ENCODE measurements at places on chromosomes 16 and 17.

DNA sequence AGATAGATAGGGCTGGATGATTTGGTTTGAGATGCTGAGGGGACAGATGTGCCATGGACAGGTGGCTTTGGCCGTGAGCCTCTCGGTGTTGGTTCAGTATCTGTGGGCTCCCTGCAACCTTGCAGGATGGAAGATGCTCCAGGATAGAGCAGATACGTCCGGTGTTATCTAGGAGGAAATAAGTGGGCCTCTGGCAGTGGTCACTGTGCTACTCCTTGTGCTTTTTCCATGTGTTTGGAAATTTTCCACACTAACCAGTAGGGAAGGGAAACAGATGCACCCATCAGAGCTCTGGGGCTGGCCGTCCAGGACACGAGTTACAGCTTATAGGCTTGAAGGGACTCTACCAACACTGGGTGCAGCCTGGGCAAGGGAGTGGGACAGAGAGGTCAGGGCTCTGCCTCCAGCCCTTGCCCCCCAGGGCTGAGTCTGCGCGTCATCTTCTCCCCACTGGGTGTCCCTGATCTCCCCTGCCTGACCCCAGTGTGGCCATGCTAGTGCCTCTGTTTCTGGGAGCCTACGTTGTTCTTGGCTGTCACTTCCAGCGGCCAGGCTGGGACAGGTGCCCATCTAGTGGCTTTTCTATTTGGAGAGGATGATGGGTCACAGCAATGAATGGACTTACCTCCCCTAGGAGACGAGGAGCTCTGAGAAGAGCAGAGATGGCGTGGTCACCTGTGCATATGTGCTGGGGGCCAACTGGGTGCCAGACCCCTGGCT lies 166.9 kb downstream of the SEC14L1 start:
- DNase-seq = no peak

GRCh38 chr17:50180111-50180510 lies 14.3 kb downstream of the SGCA start:
- DNase-seq = no peak

DNA sequence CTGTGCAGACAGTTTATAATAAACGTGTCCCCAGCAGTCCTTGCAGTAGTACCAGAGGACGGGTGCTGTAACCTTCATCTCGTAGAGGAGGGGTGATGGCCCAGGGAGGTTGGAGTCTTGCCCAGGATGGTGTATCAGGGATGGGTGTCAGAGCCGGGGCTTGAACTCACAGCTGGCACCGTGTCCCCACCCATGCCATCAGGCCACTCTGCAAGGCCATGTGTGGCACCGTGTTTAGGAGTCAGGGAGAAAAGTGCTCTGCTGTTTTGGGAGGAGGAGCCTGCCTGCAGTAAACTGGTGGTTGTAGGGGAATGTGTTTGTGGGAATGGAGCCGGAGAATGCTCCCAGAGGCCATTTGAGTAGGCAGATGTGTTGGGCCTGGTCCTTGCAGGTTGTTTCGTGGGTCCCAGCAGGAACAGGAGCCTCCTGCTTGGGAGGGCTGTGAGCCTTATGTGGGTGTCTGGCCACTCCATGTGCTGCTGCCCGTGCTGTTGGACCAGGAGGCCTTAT lies 1.7 kb downstream of the ADORA2B start:
- no peak for DNase-seq

GRCh38 chr16:23508589-23509440 lies 1.5 kb downstream of the GGA2 start:
- DNase-seq = no peak

GRCh38 chr17:9115214-9116191 lies 94.2 kb downstream of the NTN1 start:
- DNase-seq = no peak

DNA sequence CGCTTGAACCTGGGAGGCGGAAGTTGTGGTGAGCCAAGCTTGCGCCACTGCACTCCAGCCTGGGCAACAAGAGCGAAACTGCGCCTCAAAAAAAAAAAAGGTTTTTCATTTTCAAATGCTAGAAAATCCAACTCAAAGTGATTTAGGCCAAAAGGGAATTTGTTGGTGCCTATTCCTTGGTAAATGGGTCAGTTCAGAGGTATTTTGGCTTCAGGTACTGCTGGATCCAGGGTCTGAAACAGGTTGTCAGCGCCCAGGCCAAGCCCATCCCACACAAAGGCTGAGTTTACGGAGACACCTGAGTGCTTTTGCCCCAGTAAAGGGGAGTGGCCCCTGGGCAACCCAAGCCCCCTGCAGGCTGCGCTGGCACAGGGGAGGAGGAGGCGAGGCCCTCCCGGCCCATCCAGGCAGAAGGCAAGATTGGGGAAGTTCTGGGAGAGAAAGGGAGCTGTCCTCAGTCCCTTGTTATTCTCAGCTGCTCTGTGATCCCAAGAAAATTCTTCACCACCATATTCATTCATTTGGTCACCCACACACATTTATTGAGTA lies 8.5 kb upstream of the JPH3 start:
- no peak for DNase-seq

GRCh38 chr17:48589060-48589830 lies 796 bp downstream of the HOXB3 start:
- DNase-seq = no peak

- DNase-seq = no peak
Observed at GRCh38 chr17:79070266-79070880, 4.3 kb upstream of the ENGASE start.

DNA sequence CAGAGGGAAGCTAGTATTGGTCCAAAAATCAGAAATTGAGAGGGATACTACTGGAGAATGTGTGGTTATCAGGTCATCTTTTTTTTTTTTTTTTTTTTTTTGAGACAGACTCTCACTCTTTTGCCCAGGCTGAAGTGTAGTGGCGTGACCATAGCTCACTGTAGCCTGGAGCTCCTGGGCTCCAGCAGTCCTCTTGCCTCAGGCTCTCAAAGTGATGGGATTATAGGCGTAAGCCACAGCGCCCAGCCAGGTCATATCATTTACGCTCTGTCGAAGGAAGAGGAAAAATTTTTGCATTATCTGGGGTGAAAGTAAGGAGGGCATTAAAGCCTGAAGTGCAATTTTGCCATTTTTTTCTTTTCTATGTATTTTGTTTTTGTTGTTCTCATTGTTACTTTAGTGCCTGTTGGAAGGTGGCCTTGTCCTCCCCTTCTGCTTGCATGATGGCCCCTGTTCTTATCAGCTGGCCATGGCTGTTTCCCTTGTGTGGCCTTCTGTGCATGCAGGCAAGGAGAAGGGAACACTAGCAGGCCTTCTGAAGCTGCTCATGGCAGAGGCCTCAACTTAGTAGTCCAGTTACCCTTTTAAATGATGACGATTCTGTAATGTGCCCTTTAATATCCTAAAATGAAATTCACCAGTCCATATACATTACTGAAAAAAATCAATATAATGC lies 118.3 kb downstream of the SPECC1 start:
- DNase-seq = no peak

DNA sequence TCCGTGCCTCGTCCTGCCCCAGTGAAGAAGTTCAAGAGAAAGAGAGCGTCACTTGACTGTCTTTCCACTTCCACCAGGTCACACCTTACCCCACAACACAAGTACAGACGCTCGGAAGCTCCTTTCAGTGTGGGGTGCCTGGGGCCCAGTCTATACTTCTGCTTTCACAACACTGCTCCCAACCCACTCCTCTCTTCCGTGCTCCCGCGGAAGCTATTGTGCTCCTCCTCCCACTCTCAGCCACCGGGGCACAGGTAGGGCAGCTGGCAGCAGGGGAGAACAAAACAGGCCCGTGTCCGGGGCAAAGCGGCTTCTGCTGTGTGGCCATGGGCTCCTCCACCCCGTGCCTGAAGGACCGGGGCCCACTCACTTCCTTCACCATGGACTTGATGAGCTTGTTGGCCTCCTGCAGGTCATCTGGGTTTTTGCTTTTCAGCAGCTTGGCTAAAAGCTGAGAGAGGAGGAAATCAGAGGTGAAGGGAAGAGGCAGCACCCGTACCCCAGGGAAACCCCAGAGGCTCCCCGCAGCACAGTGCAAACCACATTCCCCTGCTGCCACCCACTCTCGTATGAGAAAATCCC lies 18.9 kb downstream of the GGA3 start:
- no peak for DNase-seq

DNA sequence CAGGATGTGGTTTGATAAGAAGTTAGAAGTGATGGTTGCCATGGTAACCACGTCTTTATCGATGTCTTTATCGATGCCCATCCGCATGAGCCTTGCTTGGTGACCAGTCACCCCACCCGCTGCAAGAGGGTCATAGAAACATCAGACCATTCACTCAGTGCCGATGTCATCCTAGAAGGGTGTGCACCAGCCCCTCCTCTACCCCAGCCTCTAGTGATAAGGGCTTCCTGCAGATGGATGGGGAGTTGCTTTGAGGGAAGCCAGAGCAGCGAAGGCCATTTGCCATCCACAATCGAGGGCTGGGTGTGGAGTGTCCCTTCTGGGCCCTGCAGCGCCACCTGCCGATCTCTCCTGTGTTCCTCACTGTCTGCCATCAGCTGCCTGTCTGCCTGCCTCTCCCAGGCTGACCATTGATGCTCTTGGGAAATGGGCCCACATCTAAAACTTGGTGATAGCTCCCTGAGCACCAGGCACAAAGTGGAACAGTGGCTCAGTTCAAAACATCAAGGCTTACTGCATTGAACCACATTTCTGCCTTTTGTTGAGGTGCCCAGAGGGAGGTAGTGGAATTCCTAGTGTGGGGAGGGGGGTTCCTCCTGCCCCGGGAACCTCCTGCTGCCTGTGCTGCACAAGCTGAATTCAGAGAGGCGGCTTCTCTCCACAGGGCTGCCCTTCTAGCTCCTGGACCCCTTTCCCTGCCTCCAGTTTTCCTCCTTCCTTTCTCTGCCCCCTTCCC lies 8.9 kb downstream of the CALB2 start:
- DNase-seq = no peak

- DNase-seq = no peak
Observed at GRCh38 chr16:5633845-5634440, 536.3 kb upstream of the EEF2KMT start.

DNA sequence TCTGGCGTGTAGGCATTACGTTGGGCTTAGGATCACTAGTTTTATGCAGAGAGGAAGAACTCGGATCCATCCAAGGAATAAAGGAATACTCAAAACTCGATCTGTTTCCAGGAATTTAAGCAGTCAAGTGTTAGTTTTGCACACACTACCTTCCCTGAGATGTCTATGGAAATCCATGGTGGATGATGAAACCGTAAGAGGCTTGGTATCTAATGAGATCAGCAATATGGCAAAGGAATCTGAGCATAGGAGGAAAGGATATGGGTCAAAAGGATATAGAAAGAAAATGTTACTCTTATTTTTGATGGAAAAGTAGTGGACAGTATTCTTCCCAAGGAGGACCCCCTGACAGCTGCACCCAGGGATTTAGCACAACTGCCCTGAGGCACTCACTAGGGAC lies 59.6 kb downstream of the SMG6 start:
- no peak for DNase-seq

DNA sequence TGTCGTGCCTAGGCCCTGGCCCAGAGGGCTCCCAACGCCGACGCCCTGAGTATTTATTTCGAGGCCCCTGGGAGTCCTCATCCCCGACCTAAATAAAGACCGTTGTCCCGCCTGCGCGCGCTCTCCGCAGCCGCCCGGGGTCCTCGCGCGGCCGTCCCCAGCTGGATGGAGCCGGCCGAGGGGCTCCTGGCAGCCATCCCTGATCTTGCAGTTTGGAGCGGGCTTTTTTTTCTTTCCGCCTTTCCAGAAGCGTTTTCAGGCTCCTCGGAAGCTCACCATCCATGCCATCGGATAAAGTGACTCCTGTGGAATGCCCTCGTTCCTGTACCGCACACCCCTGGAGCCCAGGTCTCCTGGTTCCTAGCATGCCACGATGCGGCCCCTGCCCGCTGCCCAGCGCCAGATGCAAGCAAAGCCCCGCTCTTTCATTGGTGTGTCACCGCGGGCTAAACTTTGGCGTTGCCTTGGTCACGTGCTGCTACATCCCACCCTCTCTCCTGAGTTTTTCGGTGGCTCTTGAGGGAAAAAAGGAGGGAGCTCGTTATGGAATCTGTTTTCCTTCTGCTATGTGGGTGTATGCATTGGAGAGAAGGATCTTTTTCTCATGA lies 716 bp downstream of the TMEM94 start:
- DNase-seq = no peak

DNA sequence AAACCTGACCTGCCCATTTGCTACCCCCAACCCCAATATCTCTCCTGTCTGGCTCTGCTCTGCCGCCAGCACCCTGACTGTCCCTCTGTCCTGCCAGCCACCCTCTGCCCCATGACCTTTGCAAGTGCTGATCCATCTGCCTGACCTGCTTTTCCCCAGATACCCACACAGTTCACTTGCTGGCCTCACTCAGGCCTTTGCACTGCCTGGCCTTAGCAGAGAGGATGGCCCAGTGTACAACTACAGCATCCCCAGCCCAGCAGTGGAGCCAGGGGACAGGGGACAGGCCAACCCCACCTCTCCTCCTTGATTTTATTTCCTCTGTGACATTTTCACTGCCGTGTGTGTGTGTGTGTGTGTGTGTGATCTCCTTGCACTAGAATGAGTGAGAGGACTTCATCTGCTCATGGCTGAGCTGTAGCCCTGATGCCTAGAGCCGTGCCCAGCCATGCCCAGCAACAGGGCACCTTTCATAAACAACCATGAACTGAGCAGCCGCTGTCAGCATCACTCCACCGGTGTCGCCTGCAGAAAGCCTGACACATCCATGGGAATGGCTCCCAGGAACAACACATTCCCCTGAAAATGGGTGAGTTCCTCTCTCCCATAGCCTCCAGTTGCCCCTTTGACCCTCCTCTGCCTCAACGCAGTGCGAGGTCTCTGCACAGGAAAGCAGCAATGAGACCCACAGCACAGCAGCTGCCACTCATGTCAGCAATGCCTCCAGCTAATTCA lies 36.0 kb upstream of the RBFOX3 start:
- DNase-seq = no peak

DNA sequence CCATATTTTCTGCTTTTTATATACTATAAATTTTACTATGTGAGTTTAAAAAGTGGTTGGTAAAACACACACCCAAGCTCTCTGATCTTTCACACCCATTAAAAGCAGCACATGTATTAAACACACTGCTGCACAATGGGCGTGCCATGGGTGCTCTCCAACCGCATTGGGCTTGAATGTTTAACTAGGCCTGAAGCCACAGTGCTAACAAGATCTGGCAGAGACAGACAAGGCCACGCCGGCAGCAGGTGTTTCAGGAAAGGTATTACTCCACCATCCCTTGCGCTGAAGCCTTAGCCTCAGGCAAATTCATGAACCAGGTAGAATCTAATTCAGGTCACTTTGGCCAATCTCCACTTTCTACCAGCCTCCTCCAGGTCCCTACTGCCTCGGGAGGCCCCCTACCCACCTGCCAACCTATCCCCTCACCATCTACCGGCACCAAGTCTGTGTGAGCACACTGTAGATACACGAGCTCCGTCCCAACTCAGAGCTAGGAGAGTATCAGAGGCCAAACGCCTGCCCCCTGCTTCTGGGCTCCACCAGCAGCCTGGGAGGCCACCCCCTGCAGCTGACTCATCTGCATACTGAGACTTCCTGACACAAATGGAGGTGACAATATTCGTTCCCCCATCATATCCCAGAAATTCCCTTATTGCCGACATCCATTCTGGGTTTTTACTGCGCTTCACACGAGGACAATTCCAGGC lies 95.0 kb downstream of the ADCY9 start:
- DNase-seq = no peak

DNA sequence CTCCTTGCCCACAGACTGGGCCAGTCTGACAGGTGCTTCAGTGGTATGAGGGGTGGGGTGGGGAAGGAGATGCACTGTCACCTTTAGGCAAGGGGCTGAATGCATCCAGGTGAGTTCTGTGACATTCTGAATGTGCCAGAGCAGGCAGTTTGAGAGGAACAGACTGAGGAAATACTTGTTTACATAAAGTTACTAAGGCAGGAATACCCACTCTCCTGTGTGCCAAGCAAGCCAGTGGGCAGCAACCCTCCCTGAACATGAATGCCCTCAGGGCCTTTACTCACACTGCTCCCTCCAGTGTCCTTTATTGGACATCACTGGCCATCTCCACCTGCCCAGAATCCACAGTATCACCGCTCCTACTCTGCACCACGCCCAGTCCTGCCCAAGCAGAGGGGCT lies 33.1 kb upstream of the ULK2 start:
- no peak for DNase-seq
